ENCODE measurements at places on chromosomes 7 and 10.
A peak's percentile ranks its signal among the peaks of the same experiment; 100 is the strongest.

- no peak for DNase-seq
These were observed 517.0 kb upstream of the TEX47 start for GRCh38 chr7:89312551-89312950.

- DNase-seq, result no peak
These were observed 18.5 kb upstream of the CTAGE4 start for GRCh38 chr7:144164784-144165183.

DNA sequence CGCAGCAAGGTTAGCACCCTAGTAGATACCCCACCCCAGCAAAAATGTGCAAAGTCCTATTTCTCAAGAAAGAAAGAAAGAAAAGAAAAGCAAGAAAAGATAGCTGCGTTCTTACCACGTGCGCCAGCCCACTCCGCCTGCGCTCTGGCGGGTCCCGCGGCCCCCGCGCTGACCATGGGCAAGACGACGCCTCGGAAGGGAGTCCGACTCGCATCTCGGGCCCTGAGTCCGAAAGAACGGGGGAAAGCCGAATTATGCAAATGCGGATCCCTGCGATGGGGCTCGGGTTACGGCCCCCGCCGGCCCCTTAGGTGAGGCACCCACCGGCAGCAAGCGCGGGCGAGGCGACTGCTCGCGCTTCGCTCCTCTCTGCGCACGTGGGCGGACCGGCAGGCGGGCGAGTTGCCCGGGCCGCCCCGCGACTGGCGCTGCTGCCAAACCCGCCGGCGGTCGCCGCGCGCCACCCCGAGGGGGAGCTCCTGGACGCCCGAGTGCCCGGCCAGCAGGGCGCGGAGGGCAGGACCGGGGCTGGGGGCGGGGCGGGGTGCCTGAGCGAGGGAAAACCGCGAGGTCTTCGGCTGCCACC, 2.4 kb upstream of the EGR2 start:
- no peak for DNase-seq

GRCh38 chr10:118551535-118552100, 43.8 kb downstream of the PRLHR start:
- DNase-seq, result no peak

DNA sequence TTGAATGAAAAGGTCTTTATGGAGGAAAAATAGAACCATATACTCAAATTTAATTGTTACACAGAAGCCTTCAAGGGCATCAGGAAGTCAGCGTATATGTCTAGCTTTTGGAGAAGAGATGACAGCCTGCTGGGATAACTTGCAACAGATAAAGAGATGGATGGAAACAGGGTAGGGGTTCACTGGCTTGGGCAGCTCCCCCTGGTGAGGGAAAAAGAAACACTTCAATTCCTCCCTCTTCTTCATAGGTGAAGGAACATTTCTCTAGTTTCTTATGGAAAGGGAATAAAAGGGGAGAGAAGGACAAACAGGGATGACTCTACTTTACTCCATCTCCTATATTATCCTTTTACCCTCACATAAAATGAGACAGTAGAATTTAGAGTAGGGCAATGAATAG, 635.7 kb downstream of the PHTF2 start:
- DNase-seq, result no peak

GRCh38 chr10:35126062-35126529, 550 bp upstream of the CREM start:
- no peak for DNase-seq

DNA sequence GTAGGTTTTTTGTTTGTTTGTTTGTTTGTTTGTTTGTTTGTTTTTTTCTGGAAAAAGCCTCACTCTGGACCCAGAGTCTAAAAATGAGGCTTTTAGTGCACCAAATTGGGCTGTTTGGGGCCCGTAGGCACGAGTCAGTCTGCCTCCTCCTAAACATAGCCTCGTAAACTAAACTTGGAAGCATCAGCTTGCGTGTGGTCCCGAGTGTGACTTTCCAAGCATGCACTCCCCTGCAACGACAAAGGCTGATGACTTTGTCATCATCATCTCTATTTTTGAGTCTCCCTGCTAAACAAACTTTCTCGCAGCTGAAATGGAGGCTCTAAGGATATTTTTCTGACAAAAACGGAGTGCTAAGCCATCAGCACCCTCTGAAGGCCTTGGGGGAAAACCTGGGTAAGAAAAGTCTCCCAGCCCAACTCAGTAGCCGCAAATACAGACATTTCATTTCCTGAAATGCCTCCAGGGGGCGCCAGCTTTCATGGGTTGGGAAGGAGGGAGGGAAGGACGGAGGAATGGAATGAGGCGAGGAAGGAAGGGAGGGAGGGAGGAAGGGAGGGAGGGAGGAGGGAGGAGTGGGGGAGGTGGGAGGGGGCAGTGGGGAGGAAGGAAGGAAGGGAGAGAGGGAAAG, 245.9 kb downstream of the KCNMA1 start:
- peak; percentile 44 for DNase-seq

GRCh38 chr10:42987121-42987541, 89.7 kb upstream of the RET start:
- DNase-seq, result no peak

DNA sequence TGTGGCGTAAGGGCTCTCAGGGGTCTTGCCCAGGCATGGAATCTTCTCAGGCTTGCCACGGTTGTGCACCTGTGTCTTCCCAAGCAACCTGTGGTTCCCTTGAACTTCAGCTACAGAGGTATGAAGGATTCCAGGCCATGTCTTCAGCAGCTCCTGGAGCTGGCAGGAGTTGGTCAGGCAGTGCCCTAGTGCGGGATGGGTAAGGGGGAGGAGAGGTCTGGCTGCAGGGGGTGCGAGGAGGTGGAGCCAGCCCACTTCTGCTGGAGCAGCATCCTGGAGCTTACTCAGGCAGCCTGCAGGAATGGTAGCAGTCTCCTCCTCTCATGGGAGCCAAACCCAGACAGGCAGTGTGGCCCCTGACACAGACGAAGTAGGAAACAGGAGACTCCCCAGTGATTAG, 3.8 kb upstream of the TRIL start:
- DNase-seq, result no peak

- no peak for DNase-seq
These were observed 5.9 kb downstream of the PPP1R17 start for GRCh38 chr7:31692871-31693270.

GRCh38 chr10:5387169-5387568, 17.5 kb downstream of the TUBAL3 start:
- DNase-seq, result no peak

Measured in non-pigmented ciliary epithelial cell (primary cell).